ELF-1 (cell line): ENCODE measurements at places on chromosomes 6 and 20.

DNA sequence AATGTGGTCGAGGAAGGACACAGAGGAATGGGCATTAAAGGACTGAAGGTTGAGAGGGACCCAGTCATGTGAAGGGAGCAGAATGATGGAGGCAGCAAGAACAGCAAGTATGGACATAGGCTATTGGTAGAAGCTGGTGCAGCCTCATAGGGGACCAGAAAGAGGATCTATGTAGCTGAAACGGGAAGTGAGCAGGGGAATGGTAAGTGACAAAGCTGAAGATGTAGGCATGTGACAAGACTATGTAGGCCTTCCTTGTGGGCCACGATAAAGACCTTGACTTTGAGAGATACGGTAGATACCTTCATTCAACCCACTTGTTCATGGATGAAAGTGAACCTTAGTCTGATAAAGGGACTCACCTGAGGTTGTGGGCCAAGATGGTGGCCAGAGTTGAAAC, 3.5 kb downstream of the CTNNBL1 start:
- no peak for DNase-seq

DNA sequence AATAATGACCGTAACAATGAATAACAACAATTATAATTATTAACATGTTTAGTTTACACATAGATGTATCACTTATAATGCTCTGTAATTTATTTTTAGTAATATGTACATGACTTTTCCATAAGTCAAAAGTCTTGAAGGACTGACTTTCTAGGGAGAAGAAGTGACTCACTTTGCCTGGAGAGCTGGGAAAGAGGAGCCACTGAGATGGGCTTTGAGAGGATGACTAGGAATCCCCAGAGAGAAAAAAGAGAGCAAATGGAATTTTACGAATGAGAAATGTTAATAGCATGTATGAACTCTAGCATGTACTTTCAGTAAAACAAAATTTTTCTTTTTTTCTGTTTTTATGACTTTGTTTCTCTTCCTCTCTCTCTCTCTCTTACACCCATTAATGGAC, 67.8 kb upstream of the RALY start:
- DNase-seq: no peak

DNA sequence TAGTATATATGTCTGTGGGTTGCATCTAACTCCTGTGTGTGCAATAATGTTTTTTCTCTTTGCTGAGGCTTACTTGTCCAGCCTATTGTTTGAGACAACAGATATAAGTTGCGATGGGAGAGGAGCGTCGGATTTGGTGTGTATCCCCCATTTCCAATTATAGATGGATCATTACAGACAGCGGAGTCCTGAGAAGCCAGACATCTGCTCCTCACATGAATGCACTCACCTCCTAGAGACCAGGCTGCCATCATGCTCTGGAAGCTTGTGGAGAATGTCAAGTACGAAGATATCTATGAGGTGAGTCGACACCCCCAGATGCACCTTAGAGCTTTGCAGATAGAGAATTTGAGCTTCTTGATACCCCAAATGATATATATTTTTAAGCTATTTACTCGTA, at the start of gene TFAP2B:
Gene TFAP2B (plus strand): TSS at position 199 of the 400 bp plus-strand sequence. CDS start 21 bp downstream, at position 220.
- no peak for DNase-seq

- peak; percentile 5 for DNase-seq
These were observed 87.3 kb upstream of the AKIRIN2 start for GRCh38 chr6:87789198-87789899.

DNA sequence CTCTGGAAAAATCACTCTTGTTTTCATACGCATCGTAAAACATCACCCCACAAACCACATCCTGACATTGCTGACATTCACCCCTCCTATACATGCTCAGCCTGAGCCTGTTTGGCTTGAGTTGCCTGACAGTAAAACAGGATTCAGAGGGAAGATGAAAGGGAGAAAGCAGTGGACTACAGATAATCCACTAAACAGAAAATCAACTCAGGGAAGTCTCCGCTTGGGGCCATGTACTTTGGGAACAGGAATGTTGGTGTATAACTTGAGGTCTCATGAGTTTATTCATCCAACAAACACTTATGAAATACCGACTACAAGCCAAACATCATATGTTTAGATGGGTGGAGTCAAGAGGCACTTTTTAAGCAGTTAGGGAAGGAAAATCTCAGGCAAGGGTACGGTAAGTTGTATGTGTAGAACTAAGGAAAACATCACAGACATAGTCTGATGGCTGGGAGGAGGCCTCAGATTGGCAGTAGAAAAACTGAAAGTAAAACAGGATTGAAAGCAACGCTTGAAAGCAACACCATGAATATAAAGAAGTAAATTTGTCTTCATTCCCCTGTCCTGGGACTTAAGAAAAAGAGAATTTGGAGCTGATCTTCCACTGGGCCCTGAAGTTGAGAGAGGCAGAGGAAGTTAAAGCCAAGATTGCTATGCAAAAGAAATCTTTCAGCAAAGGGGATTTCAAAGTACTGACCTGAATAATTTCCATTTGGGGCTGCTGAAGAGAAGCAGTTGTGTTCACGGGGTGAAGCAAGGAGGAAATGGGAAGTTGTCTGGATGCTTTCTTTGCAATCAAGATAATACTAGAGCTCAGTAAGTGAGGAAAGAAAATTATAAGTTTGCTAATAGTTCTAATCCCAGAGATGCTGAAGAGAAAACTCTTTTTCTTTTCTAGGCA, 28.8 kb downstream of the PDE7B start:
- DNase-seq: no peak
